ENCODE measurements at places on chromosomes 3 and 15.

DNA sequence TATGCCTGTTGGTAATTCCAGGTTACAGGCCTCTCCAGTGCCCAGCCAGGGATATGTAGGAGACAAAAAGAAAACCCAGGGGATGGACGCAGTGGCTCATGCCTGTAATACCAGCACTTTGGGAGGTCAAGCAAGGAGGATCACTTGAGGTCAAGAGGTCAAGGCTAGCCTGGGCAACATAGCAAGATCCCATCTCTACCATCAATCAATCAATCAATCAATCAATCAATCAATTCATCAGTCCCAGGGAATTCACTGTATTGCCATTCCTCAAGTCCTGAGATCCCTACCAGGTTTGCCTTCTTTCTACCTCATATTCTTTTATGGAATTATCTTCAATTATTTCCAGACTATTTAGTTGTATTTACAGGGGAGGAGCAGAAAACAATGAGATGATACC is 82.2 kb downstream of the DHX30 start:
- no peak for DNase-seq

- no peak for DNase-seq
Measured at GRCh38 chr3:12993517-12994356, 79.5 kb downstream of the IQSEC1 start.

DNA sequence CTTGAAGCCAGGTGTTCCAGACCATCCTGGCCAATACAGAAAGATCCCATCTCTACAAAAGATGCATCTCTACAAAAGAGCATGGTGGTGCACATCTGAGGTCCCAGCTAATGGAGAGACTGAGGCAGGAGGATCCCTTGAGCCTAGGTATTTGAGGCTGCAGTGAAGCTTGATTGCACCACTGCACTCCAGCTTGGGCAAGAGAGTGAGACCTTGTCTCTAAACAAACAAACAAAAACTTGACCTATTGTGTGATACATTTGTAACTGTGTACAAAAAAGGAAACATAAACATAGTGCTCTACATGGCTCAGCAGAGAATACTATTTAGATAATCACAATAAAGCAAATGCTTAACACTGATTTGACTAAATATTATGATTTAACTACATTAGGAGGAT is 18.7 kb downstream of the ANPEP start:
- DNase-seq: no peak

GRCh38 chr3:2765002-2765579 is 345.1 kb downstream of the IL5RA start:
- DNase-seq: no peak

- DNase-seq: no peak
Measured at GRCh38 chr3:111035316-111035715, 36.3 kb upstream of the NECTIN3 start.

DNA sequence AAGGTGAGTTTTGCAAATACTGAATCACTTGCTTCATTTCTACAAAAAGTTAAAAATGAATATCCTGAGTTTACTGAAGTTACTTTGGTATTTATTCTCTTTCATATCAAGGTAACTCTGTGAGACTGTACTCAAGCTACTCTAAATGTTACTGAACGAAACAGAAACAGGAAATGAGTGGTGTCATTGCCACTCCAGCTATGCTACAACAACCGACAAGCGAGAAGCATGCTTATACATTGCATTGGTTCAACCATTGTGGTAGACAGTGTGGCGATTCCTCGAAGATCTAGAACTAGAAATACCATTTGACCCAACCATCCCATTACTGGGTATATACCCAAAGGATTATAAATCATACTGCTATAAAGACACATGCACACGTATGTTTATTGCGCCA is 313.2 kb upstream of the THBS1 start:
- DNase-seq: no peak

- DNase-seq: no peak
Measured at GRCh38 chr15:84832448-84833040, 15.4 kb downstream of the ALPK3 start.

- DNase-seq: no peak
Measured at GRCh38 chr3:62329971-62330370, 43.4 kb downstream of the FEZF2 start.

GRCh38 chr3:161156936-161157335 is 51.8 kb upstream of the B3GALNT1 start:
- no peak for DNase-seq

DNA sequence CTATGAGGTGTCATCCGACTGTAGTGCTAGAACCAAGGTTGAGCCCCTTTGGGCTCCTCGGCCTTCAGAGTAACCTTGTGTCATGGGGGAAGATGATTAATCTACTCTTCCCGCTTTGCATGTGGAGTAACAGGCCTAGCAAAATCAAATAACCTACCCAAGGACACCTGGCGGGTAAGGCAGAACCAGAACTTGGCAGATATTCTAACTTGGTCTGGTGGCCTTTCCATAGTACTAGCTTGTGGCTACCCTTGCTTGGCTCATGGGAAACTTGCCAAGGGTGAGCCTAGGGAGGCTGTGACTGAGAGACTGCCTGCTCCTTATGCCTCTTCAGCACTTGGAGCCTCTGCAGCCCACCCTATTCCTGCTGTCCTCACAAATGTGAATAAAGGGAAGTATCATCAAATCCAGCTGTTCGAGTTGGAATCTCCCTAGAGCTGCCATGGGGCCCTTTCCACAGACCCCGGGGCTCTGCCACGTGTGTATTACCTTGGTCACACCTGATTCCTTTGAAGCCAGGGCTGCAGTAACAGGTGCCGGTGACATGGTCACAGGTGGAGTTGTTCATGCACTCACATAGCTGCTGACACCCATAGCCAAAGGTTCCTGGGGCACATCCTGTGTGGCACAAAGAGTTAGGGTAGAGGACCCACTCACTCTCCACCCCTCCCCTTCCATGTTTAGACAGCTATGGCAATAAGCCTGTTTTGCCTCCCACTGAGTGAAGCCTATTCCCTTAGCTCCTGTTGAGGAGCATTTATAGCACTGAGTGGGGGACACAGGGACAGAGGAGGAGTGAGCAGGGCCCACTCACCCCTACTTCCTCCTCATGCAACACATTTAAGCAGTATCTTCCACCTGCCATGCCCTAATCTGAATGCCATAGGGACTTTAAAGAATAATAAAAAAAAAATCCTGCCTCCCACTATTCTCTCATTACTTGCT is 46.0 kb downstream of the RAB11A start:
- no peak for DNase-seq

DNA sequence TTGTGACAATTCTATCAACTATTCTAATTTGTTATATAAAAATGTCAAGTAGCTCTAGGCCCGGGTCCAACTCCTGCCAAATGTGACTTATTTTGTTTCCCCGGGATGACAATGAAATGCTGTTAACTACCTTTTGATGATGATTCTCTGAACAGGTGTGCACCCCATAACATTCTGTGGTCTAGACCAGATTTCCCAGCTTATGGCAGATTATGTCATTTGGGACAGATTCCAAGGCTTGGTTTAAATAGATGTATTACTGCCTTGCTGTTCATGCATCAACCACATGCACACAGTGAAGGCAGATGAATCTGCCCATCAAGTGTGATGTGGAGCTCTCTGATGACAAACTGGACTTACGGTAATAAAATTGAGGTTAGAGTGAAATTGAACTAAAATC is 150.5 kb downstream of the MECOM start:
- no peak for DNase-seq

DNA sequence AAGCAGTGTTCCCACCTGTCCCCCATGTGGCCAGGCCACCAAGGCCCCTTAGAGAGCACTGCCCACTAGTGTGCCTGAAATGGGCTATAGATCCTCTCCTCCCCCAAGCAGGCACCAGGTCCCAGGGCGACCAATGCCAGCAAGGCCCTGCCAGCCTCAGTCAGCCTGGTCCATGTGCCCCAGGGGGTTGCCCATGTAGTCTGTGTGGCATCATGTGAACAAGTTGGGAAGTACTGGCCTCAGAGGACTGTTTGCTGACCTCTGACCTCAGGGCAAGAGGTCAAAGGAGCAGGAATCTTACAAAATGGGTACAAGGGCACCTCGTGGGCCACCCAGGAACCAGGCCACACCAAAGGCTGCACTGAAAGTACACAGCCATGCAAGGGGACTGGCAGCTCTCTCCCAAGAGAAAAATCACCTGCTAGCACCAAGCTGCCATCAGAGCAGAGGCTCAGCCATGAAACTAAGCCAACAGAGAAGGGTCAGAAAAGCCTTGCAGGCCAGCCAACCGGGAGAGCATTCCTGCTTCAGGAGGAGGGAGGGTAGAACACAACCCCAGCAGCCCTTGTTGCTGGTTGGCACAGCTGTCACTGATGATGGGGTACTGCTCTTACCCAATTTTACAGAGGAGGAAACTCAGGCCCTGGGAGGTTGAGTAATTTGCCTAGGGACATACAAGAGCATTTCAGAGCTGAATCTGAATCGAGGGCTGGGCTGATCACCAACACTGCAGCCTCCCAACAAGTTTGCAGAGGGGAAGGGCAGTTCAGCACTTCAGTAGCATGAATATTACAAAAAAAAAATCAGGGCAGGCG is 5.2 kb upstream of the FURIN start:
- no peak for DNase-seq

- no peak for DNase-seq
Measured at GRCh38 chr15:98493966-98494511, 154.3 kb upstream of the IGF1R start.

DNA sequence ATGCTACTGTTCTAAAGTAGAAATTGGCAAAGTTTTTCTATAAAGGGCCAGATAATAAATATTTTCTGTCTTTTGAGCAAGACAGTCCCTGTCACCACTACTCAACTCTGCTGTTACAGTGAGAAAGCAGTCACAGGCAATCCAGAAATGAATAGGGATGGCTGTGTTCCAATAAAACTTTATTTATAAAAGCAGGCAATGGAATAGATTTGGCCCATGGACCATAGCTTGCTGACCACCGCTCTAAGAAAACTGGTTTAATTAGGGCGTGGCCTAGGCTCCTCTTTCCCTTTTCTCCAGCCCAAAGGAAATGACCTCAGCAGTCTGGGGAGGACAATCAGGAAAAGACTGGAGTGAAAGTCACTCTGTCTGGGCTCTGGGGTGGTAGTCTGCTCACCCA is 183.8 kb downstream of the MEGF11 start:
- DNase-seq: no peak
